ENCODE measurements at places on chromosomes 3 and 15.

DNA sequence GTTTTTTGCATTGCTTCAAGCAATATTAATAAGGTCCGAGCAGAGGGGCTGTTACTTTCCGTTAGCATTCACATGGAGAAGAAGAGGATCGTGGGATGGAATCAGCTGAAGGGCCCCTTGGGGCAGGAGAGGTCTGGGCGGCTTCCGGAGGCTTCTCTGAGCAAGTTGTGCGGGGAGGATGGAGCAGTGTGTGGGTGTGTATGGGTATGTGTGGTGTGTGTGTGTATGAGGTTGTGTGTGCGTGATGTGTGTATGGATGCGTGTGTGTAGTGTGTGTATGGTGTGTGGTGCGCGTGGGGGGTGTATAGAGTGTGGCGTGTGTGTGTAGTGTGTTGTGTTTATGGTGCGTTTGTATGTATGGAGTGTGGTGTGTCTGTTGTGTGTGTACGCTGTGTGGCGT, 25.8 kb downstream of the GABRA5 start:
- no peak for DNase-seq

- DNase-seq: peak; percentile 7
These were observed 3.7 kb downstream of the IQSEC1 start for GRCh38 chr3:13069495-13069894.

DNA sequence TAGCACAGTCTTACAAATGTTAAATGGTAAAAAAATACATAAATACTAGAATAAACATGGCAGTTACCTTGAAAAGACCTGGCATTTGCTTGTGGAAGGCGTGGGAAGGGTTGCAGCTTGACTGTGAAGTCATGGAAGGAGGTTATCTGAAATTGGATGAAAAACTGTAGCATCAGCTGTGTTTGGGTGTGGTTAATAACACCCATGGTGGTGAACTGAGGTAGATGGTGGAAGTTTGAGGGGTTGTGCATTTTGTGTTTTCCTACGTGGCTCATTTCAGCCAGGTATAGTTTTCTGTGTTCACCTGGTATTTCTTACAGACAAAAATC, 46.5 kb downstream of the PSMD6 start:
- DNase-seq: no peak

DNA sequence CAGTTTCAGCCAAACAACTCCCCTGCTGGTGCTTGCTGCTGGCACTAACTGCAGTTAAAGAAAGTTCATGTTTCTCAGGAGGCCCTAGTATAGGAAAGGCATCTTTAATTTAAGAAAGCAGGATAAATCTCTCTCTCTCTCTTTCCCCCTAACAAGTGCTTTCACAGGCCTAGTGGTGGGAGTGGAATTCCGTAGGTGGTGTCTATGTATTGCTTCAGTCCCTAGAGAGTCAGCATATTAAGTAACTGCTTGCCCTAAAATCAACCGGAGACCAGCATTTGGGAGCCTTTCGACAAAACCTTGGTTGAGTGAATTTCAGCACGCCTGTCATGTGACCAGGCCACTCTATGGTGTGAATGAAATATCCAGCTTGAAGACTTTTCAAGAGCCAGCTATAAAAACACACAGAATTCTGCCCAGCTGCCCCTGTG, 169.2 kb upstream of the TGFBR2 start:
- no peak for DNase-seq

DNA sequence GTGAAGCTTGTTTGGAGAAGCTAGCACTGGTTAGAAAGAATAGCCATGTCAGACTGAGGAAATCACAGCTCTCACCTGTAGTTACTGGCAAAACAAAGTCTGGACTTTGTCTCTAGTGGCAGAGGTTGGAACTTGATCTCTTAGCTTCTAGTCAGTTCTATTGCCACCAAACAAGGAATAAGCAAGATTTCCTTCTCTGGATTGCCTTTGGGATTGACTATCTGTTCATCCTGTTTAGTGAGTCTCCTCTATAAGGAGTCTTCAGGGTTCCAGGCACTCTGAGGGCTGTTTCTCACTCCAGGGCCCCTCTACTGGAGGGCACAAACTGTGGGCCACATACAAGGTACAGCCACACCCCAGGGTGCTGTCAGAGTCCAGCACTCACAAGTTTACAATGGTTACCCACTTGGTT, 426.6 kb upstream of the THBS1 start:
- DNase-seq: no peak

DNA sequence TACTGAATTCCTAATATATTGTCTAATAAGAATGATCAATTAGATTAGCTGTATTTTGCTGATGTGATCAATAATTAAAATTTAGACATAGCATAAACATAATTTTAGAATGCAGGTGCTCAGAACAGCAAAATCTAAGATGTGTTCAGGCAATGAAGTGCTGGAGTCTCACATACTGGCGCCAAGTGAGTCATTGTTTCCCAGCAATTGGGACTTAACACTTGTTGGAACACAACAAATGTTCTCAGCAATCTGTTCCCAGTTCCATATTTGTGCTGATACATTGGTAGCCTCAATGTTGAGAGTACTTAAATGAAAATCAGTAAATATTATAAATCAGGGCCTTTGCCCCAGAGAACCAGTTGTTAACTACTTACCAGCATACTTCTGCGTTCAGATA, 619.0 kb downstream of the ROBO1 start:
- no peak for DNase-seq

- DNase-seq: no peak
These were observed 30.4 kb upstream of the ALDH1A3 start for GRCh38 chr15:100849021-100849854.

DNA sequence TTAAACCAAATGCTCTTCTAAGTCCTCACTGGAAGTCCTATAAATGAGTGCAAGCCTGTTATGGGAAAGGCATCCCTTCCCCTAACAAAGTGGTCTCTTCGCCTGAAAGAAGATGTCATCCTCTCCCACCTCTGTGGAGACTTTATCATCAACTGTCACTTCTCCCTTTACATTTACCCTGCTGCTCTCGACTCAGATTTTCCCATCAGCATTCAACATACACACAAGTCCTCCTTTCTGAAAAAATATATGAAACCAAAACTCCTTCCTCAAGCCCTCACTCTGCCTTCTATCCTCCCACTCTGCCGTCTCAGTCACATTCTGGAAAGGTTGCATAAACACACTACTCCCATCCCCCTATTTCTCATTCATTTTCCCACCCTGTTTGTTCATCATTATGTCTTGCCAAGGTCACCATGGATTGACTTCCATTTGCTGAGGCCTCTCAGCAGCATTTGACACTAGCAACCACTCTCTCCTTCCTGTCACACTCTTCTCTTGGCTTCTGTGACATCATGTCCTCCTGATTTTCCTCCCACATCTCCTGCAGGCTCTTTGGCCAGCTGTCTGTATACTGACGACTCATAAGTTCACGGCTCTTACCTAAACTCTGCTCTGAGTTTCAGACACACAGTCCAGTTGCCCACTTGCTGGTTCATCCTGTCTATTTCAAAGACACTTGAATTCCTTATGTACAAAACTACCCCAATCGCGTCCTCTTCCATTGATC, 70.3 kb upstream of the SMAD3 start:
- DNase-seq: no peak

DNA sequence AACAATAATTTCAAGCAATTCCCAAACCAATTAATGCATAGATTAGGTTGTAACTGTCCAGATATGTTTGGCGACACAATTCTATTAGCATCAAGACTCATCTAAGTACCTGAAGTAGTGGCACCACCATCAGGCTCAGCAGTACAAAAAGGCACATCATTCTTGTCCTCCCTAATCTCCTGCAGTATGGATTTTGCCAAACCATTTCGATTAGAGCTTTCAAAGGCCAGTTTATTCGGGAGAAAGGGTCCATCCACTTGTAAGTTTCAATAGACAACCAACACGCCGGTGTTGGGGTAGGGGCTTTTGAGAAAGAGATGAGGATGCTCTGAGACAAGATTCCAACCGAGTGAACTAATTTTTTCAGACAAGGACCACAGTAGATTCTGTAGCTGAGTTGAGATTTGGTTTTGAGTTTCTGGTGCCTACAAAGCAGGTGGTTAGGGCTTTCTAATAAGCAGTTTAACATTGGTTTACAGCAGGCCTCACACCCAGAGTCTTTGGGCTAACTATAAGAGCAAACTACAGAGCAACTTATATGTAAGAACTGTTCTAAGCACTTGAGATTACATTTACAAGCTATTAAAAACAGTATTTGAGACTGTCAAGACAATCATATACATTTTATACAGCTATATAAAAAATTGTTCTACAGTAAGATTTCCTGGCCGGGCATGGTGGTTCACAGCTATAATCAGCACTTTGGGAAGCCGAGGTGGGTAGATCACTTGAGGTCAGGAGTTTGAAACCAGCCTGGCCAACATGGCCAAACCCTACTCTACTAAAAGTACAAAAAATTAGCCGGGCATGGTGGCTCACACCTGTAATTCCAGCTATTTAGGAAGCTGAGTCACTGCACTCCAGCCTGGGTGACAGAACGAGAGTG, 4.5 kb downstream of the RPL22L1 start:
- no peak for DNase-seq

DNA sequence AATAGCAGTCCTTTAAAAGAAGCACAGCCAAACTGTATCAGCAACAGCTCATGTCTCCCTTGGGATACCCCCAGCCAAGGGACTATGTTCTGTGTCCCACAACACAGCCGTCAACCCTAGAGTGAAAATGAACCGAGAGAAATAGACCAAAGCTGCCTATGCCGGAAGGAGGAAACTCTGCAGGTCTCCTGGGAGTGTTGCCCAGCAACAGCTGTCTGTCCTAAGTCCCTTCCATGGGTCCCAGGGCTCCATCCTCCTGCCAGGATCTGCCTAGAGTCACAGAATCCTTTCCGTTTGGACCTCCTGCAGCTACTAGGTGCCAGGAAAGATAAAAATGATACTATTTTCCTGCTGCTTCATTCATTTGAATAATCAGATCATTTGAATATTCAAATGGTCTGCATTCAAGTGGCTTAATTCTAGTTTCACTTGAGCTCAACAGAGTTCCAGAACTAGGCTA, 53.1 kb downstream of the TRANK1 start:
- DNase-seq: no peak

- DNase-seq: no peak
These were observed 726.8 kb downstream of the NAALADL2 start for GRCh38 chr3:175585898-175586297.
